ENCODE measurements at places on chromosomes 2 and 18.

GRCh38 chr2:11550901-11551568 is 17.2 kb downstream of the GREB1 start:
- no peak for DNase-seq

DNA sequence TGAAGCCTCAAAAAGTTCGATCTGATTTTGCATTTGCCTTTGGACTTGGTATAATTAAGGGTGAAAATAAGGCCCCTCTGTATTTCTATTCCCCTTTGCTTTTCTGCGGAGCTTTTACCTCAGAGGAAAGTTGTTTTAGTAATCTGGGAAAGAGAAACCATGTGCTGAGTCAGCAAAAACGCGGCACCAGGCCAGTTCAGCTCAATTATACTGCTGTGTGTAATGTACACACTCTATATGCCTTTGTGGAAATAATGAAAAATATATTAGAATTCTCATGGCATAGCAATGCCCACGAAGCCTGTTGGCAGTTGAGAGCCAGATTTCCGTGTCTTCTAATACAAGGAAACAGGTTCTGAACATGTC is 161.9 kb upstream of the SIX2 start:
- no peak for DNase-seq

GRCh38 chr2:44930274-44931197 is 11.0 kb upstream of the SIX3 start:
- DNase-seq: peak; percentile 57

DNA sequence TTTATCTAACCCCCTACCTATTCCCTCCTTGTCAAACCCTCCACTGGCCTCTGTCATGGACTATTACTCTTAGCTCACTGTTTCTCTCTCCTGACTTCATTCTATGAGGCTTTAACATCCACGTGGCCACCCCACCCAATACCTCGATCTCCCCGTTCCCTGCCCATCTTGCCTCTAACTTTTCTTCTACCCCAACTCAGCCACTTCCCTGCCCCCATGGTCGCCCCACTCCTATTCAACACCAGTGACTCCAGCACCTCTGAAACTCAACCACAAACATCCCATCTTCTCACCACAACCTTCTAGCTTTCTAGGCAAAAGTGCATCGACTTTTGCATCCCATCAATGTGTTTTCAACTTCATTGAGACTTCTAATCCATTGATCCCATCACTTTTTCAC is 94.2 kb upstream of the EPAS1 start:
- no peak for DNase-seq

- DNase-seq: no peak
Measured at GRCh38 chr2:101745711-101746694, 48.5 kb downstream of the MAP4K4 start.

DNA sequence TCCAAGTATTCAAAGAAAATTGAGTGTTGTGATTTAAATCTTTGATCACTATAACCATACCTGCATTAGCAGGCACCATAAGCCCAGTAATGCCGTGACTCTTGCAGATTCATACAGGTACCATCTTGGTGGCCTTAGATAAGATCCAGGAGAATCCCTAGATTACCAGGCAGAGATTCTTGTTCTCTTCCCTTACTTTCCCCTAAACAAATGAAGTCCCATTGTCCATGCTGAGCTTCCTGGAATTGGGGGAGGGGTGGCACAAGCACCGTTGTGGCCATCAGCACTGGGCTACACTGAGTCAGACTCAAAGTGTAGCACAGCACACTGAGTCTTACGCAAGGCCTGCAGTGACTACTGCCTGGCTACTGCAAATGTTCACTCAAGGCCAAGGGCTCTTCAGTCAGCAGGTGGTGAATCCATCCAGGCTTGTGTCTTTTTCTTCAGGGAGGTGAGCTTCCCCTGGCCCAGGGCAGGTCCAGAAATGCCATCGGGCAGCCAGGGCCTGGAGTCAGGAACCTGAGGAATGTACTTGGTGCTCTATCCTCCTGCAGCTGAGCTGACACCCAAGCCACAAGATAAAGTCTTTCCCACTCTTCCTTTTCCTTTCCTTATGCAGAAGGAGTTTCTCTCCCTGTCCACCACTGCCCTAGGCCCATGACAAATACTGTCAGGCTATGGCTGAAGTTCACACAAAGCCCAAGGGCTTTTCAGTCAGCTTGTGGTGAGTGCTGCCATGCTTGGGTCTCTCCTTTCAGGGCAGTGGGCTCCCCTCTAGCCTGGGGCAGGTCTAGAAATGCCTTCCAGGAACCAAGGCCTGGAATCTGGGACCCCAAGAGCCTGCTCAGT is 52.6 kb downstream of the CD28 start:
- DNase-seq: no peak

GRCh38 chr2:127874378-127875269 is 11.1 kb downstream of the AMMECR1L start:
- DNase-seq: no peak

DNA sequence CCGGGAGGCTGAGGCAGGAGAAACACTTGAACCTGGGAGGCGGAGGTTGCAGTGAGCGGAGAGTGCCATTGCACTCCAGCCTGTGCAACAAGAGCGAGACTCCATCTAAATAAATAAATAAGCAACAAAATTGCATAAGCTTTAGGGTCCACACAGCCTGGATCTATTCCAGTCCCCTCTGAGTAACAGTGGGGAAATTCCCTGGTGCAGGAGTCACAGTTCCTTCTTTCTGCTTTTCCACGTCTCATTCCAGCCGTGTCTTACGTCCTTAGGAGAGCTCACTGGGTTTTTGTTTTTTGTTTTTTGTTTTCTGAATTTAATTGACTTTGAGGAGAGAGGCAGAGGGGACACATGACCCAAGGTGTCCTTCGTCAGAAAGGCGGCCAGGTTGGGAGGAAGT is 44.6 kb downstream of the B3GNT2 start:
- DNase-seq: no peak

GRCh38 chr2:138137949-138138348 is 173.7 kb downstream of the HNMT start:
- no peak for DNase-seq

- no peak for DNase-seq
Measured at GRCh38 chr2:12110481-12110880, 364.0 kb downstream of the LPIN1 start.

DNA sequence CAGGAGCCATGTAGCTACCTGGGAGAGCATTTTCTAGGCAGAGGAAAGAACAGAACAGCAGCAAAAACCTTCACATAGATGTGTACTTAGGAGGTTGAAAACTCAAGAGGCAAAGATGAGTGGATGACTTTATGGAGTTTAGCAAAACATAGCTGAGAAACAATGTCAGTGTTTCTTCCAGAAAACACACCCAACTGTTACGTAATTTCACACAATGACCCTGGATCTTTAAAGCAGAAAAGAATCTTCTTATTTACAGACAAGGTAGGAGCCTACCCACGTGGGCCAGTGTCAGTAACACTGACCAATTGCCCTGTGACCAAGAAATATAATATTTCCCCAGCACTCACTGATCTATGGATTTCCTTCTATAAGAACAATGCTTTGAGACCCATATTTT is 254.6 kb downstream of the CDH20 start:
- no peak for DNase-seq

DNA sequence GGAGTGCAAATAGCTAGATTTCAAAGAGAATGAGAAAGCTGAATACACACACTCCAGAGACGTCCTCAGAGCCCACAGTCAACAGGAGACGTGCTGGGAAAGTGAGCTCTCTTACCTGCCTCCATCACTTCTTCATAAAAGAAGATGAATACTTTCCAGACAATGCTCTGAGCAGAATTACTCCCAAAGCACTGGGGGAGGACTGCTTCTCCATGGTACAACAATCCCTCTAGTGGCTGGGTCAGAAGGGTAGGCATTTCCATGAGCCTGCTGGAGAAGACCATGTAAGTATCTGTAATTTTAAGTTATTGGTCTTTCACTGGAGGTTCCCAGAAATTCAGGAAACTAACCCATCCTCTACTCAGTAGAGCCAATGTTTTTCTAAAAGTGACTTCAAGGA is 190.3 kb downstream of the RBM43 start:
- no peak for DNase-seq

GRCh38 chr2:8153258-8153718 is 528.6 kb upstream of the ID2 start:
- DNase-seq: no peak

GRCh38 chr2:27627963-27628766 is 647 bp downstream of the CCDC121 start:
- no peak for DNase-seq

- peak; percentile 60 for DNase-seq
Measured at GRCh38 chr2:71925268-71926088, 222.2 kb downstream of the CYP26B1 start.

DNA sequence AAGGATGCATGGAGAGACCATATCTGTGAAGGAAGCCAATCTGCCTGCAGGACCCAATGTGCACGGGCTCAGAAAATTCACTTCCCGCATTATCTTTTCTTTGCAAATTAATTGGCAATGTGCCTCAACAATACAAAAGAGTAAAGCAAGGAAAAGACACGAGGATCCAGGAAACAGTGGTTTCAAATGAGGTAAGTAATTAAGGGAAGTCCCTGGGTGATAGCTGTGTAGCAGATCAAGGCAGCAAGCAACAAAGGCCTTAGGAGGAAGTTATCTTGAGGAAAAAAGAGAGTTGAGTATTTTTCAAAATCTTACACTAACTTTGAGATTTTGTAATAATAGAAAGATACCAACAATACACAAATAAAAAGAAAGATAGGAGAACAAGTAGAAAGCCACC is 44.3 kb upstream of the TGIF1 start:
- no peak for DNase-seq

GRCh38 chr18:5738526-5738925 is 156.8 kb downstream of the TMEM200C start:
- DNase-seq: no peak

GRCh38 chr2:102269200-102269524 is 42.2 kb upstream of the IL1RL1 start:
- DNase-seq: no peak

DNA sequence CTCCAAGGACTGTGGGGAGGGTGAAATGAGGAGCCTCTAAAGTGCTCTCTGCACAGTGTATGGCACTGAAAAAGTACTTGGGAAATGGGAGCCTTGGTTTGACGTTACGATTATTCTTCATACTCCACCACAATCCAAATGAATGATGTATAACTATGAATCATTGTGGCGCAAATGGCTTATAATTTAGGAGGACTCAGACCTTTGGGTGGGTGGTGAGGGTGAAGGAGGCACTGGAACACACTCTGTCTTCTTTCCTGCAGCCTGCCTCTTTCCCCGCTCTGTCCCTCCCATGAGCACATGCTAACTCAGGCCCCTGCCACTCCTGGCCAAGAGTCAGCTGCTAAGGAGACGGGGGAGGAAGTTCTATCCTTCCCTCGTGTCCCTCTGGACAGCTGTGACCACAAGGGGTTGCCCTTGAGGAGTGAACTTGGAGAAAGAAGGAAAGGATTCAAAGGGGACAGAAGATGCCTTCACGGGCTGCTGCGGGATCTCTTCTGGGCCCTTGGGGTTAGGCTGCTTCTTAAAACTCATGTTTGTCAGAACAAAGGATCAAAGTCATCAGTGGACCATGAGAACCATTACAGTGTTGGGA is 36.5 kb downstream of the POLR1A start:
- DNase-seq: no peak

DNA sequence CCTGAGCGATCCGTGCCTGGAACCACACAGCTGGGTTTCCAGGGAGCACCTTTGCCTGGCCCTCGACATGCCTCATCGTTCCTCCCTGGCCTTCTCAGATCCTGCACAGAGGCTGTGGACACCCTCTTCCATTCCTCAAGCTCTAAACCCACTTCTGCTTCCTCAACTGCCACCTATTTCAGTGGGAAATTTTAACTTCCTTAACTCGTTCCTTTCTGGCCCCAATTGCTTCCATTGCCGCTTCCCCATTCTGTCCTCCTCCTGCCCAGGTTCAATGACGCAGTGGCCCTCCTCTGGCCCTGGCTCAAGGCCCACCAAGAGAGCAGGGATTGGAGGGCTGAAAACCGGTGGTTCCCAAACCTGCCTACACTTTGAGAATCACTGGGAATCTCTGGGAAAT is 4.8 kb upstream of the B3GNT7 start:
- no peak for DNase-seq

DNA sequence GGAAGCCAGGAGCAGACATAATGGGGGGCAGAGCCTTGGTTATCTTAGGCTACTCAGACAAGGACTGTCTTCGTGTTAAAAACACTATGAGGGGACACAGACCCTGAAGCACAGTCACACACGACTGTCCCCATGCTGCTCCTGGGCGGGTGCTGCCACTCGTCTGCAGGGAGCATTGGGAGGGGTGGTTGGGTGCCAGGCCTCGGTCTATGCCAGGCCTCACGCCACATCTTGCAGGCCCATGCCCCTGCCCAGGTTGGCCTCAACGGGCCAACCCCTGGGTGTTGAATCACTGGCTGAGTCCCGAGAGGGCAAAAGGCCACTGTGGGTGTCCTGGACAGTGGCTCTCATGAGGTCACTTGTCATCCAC is 97.9 kb downstream of the USP40 start:
- DNase-seq: peak; percentile 60

GRCh38 chr18:67428805-67429204 is 87.7 kb downstream of the DSEL start:
- DNase-seq: no peak

GRCh38 chr2:159677654-159678053 is 34.7 kb upstream of the MARCHF7 start:
- no peak for DNase-seq

GRCh38 chr2:159891917-159892730 is 94.1 kb upstream of the CD302 start:
- DNase-seq: no peak

- peak; percentile 63 for DNase-seq
Measured at GRCh38 chr2:10225291-10226037, 77.2 kb upstream of the HPCAL1 start.

DNA sequence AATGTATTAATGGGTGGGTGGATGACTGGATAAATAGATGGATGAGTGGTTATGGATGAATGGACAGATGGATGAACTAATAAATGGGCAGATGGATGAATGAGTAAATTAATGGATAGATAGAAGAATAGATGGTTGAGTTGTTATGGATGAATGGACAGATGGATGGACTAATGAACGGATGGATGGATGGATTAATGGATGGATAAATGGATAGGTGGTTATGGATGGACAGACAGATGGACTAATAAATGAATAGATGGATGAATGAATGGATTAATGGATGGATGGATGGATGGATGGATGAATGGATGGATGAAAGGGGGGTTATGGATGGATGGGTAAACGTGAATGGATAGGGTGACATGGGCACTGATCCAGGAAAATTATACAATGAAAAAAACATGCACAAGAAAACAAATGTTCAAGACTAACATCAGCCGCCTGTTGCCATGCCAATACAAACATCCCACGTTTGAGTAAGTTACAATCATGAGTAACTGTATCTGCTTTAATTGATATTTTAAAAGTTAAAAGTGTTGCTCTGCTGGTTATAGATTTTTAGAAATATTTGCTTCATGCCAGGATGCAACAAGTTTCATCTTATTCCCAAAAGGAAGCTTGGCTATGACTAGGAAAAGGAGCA is 20.8 kb downstream of the PXDN start:
- DNase-seq: no peak

DNA sequence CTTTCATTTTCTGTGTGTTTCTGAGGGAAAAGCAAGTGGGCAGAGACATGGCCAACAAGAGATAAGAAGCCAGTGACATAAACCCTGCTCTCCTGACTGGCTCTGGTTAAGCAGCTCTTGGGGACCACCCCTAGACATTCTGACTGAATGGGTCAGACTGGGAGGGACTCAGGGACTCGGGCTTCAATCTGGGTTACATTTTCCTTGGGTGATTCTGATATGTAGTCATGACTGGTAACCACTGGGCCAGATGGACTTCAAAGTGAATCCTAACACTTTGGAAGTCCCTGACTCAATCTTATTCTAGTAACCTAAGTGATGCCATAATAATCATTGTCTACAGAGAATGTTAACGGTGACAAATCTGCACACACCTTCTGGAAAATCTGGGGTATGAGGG is 397.8 kb downstream of the NBAS start:
- no peak for DNase-seq

GRCh38 chr18:76922107-76922506 is 99.8 kb downstream of the ZNF236 start:
- DNase-seq: no peak
